ENCODE measurements at places on chromosomes 1 and 21.

DNA sequence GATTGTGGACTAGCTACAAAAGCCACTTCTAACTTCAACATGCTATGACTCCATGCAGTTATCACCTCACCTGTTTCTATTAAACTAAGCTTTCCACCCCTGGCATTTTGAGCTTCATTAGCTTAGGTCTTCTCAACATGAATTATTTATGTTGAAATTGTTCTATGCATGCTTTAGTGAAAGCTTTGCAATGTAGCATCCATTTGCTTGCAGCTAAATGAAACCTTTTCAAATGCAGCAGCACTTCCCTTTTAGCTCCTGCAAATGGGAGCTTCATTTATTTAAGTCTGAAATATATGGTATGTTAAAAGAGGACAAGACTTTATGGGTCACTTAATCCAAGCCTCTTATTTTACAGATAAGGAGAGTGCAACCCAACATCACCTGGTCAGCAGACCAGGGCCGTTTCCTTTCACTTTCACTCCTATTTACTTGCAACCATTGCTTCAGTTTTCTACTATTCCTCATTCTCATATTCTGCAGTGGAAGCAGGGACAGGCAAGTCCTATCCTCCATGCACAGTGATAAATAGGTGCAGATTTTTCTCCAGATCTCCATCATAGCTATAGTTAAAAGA is 56.4 kb upstream of the SAMSN1 start:
- DNase-seq = no peak

GRCh38 chr21:36516281-36516680 is 36.4 kb upstream of the CLDN14 start:
- DNase-seq = no peak

DNA sequence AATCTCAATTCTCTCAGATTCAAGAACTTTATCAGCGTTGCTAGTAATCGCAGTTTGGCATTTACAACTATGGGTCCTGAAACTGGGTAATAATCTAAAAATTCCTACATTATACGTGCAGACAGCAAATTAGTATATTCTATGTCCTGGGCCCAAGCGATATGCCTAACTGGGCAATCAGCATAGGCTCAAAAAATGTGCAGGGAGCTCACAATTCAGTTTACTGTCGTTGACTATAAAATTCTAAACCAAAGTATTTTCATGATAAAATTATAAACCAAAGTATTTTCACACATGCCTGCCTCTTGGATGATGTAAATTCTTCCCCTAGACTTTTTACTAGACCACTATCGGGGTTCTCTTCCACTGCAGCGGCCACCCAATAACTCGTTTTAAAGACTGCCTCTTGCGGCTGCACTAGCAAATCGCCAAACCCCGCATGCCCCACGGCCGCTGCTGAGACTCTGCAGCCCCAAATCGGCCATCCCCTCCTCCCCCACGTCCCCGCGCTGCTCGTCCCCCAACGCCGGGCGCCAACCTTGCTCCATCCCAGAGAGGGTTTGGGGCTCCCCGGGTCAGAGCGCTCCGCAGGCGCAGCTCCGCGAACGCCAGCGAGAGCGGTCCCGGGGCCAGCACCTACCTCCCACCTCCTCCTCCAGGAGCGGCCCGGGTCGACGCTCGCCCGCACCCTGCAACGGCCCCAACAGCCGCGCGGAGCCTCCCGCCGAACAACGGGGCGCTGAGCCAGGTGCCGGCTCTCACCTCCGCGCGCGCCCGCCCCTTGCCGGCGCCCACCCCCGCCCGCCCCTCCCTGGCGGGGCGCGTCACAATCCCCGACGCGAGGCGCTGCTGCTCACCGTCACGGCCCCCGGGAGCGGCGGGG is 506 bp downstream of the SSX2IP start:
- no peak for DNase-seq

DNA sequence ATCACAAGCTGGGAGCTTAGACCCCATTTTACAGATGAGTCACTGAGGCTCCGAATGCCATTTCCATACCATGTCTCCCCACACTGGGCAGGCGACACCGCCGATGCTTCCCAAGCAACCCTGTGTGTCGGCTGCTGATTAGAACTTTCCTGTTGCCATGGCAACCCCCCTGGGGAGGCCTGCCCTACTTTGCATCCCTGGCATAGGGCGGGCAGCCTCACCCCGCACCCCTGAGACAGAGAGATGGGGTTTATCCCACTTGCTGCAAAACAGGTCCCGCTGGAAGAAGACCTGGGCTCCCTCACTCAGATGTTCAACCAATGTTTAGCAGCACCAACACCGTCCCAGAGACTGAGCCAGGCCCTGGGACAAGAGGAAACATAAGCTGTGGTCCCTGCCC is 81.5 kb downstream of the CAMK2N1 start:
- no peak for DNase-seq

DNA sequence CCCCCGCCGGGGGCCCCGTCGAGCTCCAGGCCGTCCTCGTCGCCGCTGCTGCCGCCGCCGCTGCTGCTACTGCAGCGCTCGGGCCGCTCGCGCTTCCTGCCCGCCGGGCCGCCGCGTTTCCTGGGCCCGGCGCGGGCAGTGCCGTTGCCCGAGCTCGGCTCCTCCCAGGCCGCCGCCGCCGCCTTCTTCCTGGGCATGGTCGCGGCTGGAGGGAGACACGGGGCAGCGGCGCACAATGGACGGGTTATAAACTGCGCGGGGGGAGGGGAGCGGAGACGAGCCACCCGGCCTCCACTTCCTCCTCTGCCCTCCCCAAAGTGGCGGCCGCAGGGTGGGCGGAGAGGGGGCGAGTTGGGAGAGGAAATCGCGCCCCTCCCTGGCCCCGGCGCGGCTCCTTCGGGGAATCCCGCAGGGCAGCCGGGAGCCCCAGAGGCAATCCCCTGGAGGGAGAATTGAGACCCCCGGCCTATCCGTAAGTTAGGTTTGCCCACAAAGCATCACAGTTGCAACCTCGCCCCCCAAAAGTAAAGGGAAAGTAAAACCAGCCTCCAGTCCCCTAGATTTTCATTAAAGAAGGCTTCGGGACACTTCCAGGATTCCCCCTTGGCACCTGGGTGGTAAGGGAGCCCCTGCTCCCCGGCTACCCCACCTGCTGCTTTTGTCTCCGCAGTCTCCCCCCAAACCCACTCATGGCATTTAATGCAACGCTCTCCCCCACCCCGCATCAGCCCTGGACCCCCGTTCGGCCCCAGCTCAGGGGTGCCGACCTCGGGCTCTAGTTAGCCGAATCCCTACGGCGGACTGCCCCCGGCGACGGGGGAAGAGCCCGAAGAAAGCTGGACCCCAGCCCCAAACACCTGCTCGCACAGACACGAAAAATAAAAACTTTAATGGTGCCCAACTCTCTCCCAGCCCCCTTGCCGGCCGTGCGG is 893 bp downstream of the RCC2 start:
- DNase-seq = peak; percentile 61

GRCh38 chr1:168708698-168709404 is 20.2 kb downstream of the DPT start:
- no peak for DNase-seq

GRCh38 chr1:22705586-22705985 is 5.1 kb upstream of the EPHB2 start:
- no peak for DNase-seq

GRCh38 chr21:22743085-22743484 is 1744.9 kb downstream of the NCAM2 start:
- no peak for DNase-seq

- no peak for DNase-seq
Observed at GRCh38 chr1:43387976-43388599, 1.5 kb downstream of the MED8 start.

GRCh38 chr1:59124166-59124565 is 172.7 kb upstream of the FGGY start:
- no peak for DNase-seq

DNA sequence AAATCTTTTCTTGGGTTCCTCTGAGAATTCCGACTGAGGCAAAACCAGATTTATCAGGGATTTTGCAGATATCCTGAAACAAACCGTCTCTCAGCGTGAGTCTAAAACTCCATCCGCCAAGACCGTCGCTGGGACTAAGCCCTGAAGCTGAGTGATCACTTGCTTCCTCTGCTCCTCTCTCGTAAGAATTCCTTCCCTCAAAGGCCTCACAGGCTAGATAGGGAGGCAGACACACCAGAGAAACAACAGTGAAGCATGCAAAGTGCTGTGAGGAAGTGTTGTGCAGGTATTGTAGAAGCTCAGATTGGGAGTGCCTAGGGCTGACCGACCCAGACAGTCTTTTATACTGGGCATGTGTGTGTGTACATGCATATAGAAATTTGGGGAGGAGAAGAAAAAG is 119.1 kb downstream of the RGS7 start:
- DNase-seq = no peak

DNA sequence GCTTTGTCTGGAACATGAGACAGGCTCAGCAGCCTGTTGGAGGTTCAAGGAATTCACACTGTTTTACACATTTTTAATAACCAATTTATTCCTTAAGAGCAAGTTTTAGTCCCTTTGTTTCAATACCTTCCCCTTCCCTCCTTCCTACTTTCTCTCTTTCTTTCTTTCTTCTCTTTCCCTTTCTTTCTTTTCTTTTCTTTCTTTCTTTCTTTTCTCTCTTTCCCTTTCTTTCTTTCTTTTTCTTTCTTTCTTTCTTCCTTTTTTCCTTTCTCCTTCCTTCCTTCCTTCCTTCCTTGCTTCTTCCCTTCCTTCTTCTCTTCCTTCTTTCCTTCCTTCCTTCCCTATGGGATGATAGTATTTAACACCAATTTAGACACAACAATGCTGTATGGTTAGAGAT is 164.2 kb downstream of the CENPF start:
- DNase-seq = no peak

DNA sequence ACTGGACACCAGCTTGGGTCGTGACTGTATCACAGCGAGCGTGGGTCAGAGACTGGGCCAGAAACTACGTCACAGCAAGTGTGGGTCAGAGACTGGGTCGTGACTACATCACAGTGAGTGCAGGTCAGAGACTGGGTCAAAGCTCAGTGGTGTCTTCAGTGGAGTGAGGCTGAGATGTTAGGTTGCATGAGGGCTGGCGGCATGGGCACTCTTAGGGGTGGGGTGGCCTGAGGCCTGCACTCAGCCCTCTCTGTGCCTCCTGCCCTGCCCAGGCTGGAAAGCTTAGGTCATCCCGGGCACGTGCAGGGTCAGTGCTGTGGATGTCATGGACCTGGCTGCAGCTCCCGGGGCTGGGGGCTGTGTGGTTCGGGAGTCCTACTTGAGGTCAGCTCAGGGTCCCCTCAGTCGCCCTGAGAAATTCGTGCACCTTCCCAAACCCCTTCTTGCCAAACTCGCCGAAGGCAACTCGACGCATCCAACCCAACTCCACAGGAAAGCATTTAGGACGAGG is 19.0 kb downstream of the CFAP74 start:
- DNase-seq = no peak

DNA sequence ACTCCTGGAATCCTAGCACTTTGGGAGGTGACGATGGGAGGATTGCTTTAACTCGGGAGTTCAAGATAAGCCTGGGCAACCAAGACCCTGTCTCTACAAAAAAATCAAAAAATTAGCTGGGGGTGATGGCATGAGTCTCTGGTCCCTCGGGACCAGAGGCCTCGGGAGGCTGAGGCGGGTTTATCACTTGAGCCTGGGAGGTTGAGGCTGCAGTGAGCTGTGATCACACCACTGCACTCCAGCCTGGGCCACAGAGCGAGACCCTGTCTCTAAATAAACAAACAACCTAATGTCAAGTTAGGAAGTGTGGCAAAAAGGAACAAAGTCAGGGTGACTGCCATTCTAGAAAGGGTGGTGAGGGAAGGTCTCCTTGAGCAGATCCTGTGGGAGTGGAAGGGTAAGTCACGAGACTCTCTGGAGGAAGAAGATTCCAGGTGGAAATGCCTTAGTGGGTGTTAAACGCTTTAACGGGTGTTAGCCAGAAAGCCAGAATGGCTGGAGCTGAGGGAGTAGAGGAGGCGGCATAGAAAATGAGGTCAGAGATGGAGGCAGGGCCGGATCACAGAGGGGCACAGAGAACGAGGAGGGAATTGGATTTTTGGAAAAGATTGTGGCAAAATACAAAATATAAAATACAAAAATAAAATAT is 62.2 kb upstream of the ATP5PO start:
- no peak for DNase-seq

DNA sequence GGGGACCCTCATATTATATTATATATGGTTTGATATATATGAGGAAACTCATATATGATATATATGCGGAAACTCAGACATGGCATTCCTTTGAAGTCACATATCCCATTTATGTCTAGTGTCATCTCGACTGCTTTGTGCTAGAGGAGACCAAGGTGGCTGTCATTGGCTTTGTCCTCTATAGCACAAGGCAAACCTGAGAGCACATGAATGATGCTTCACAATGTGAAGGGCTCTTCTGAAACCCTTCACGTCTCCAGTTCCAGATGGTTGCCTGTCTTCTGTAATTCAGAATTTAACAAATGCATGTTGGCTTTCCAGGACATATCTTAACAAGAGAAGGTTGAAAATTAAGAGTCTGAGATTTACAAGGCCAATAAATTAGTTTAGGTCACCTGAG is 303.6 kb downstream of the BARHL2 start:
- DNase-seq = no peak

DNA sequence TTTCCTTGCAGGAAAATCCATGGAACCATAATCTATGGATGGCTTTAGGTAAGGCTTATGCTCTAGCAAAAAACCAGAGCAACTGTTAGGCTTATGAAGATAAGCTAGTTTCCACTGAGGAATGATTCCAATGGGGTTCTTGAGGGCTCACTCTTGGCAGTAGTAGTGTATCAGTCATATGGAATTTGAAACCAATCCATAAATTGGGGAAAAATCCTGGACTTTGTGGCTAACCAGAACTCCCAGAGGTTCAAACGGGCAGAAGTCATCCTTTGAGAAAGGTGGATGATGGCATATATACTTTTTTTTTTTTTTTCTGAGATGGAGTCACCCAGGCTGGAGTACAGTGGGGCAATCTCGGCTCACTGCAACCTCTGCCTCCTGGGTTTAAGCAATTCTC is 54.2 kb upstream of the ATF3 start:
- no peak for DNase-seq

DNA sequence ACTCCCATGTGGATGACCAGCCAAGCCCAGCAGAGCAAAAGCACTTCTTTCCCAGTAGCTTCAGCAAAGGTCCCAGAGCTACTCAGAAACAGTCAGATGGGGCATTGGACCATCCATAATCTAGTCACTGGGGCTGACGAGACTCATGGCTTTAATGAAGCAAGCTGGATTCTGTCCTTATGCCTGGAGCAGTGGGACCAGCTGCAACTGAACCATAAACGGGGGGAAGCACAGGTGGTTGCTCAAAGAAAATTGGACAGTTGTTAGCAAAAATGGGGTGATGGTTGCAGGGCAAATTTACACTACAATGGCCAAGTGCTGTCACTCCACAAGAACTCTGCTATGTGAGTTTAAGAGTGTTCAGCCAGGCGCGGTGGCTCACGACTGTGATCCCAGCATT is 17.4 kb upstream of the FASLG start:
- DNase-seq = no peak
